ENCODE measurements at places on chromosomes 4 and X.
A peak's percentile ranks its signal among the peaks of the same experiment; 100 is the strongest.

- no peak for DNase-seq
Measured at GRCh38 chrX:18793601-18794089, 86.2 kb downstream of the PPEF1 start.

DNA sequence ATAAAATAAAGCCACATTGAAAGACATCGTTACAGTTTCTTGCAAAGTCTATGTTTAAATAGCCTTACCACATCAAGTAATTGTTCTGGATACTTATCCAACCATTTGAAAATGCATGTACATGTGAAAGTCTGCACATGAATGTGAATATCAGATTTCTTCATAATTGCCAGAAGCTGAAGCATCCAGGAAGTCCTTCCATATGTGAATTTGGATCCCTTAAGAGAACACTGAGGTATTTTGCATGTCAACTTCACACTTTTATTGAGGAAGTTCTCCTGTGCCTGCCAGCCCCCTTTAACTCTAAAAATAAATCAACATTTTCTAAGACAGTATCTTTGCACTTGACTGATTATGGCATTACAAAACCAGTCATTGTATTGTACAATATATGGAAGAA, 1103.5 kb upstream of the ADGRL3 start:
- DNase-seq: no peak

- DNase-seq: peak; percentile 49
Measured at GRCh38 chr4:140188975-140189374, 35.0 kb upstream of the MAML3 start.

- no peak for DNase-seq
Measured at GRCh38 chr4:105057370-105058105, 89.1 kb upstream of the TET2 start.

- no peak for DNase-seq
Measured at GRCh38 chrX:78653118-78653822, 5.9 kb downstream of the RTL3 start.

- no peak for DNase-seq
Measured at GRCh38 chr4:125200556-125200955, 114.2 kb upstream of the FAT4 start.

GRCh38 chrX:134732152-134732551, 73.9 kb upstream of the PLAC1 start:
- no peak for DNase-seq
